ENCODE measurements at places on chromosomes 11 and 22.

- no peak for DNase-seq
Measured at GRCh38 chr22:32801537-32802236, at the start of gene TIMP3. Gene TIMP3 (plus strand): TSS chr22:32801705. CDS start chr22:32802002, 297 bp downstream.

GRCh38 chr22:37229805-37230672 is 14.0 kb downstream of the RAC2 start:
- peak; percentile 8 for DNase-seq

DNA sequence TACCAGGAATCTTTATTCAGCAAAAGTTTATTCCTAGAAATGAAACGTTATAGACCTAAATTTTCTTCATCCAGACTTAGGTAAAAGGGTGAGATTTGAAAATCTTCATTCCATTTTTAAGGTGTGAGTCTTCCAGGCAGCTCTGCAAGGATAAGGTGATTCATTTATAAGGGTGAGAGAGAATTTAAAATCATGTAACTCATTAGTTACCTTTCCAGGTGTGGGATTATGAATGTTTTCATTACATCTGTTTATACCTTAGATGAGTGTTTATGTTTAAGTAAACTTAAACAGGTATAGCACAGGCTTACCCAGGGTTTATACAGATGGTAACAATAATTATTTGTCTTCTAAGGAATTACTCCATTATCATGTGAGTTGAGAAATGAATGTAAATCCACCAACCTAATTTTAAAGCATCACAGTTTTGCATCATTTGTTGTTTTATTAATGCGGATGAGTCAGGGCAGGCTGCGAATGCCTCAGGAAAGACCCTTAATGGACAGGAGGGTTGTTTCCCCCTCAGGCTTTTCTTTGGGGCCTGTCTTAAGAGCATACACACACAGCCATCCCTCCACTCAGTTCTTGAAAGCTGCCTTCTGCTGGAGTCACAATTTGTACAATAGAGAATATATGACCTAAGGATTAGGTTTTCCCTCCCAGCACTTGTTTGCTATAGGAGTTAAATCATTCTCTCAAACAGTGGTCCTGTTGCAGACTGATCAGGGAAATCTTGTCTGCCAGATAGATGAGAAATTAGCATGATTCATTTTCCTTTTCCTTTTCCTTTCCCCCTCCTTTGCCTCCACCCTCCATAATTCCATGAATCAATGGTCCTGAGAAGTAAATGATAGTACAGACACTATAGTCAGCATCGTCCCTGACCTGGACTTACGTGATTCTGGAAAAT is 3.0 kb downstream of the PRSS23 start:
- DNase-seq = no peak

DNA sequence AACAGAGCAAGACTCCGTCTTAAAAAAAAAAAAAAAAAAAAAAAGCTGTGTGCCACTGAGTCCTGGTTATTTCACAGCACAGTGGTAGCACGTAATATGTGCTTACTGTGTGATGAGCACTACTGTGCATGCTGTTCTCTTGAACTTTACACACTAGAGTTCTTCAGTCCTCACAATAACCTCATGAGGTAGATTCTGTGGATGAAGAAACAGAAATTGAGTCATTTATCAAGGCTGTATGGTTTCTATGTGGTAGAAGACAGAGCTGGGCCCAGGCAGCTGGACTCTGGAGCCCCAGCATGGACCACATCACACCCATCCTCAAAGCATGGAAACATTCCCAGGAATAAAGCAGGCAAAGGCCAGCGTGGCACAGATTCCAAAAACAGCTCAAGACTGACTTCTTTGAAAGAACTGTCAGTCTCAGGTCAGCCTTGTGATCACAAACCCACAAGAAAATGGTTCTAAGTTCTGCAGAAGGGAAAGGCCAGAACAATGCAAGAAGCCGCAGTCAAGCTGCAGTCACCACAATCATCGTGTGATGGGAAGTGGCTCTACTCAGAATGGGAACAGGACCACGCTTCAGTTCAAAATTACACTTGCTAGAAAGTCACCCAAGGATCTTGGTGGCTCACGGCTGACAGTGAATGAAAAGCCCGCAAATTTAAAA is 49.5 kb downstream of the MICAL3 start:
- no peak for DNase-seq

DNA sequence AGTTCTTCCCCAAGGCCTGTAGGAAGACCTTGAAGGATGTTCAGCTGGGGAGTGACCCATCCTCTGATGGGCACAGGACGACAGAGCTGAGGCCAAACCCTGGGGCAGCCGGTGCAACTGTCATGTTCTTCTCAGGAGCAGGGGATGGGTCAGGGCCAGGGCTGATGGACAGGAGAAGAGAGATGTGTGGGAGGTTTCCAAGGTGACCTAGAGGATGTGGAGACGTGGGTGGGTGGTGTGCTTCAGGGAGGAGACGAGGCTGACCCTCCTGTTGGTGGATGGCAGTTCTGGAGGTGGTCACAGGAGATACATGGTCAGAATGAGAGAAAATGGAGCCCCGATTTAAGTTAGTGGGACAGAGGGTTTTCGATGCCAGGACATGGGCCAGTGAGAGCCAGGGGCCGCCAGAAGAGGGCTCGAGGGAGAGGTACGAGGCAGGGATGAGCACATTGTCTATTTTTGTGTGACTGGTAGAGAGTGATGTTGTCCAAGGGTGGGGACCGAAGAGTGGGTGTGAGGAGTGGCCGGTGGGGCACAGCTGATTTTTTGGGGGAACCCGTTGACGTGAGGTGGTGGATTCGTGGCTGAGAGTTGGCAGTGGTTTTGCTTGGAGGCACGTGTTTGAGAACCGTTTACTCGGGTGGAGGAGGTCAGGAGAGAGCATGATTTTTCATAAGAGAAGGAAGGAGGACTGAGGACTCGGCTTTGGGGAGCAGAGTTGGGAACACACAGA is 14.6 kb downstream of the TBC1D22A start:
- no peak for DNase-seq

DNA sequence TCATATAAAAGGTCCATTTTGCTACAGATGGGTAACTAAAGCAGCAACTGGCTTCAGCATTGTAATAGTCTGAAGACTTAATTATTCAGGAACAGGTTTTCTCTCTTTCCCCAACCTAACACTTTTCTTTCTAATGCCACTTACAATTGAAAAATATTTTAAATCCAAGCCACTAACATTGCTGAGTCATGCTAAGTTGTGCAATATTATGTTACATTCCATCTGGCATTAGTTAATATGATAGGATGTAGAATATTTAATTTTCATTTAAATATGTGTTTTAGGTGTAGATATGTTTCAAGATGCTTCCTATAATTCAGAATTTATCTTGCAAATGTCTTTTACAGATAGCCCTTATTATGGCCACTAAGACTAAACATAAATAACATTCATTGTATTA is 98.6 kb downstream of the KIF18A start:
- DNase-seq = peak; percentile 34

DNA sequence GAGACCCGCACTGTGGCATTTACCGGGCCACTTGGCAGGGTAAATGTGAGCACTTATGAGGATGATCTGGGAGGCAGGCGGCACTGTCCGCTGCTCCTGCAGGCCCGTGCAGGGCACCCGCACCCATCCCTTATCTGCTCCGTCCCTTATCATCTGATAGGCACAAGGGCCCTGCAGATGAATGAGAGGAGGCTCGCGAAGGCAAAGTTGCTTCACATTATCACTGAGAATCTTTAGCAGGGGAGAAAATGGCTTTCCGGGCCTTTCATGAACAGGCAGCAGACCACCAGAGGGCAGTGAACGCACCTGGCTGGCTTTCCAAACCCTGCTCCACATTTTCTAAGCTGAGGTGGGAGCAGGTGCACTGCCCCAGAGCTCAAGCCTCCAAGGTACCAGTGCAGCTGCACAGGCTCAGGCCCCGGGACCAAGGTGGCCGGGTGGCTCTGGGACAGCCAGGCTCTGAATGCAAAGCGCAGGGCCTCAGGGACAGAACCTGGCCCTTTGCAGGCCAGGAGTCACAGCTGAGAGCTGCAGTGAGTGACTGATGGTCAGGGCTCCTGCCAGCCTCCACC is 165.6 kb downstream of the SHANK2 start:
- no peak for DNase-seq

- no peak for DNase-seq
Measured at GRCh38 chr11:87286338-87286737, 248.6 kb downstream of the TMEM135 start.

DNA sequence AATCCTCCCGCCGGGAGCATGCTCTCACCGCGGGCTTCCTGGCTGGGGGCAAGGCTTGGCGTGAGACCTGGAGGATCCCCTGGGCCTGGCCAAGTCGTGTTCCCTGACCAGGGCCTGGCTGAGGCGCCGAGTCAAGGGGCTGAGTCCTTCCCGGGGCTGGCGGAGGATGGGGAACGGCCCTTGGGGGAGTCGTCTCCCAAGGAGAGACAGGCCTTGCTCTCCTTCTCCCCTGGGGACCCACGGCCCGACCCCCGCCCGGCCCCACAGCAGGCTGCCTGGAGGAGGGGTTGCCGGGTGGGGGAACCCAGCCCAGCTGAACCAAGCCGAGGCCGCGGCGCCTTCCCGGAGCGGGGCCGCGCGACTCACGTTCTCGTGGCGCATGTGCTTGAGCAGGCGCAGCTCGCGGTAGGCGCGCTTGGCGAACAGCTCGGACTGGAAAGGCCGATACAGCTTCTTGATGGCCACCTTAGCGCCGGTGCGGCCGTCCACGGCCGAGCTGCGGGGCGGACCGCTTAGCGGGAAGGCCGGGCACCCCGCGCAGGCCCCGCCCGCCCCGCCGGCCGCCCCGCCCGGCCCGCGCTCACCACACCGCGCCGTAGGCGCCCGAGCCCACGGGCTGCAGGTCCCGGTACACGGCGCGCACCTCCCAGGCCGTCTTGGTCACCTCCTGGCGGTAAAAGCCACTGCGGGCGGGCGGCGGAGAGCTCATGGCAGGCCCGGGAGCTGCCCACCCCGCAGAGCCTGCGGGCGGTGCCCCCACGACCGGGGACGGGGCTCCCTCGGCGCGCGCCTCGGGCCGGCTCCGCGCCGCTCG is 475 bp downstream of the MAPK12 start:
- no peak for DNase-seq

GRCh38 chr11:126452241-126453101 is 97.0 kb downstream of the ST3GAL4 start:
- no peak for DNase-seq

GRCh38 chr11:44300844-44301563 is 8.9 kb downstream of the ALX4 start:
- peak; percentile 18 for DNase-seq

DNA sequence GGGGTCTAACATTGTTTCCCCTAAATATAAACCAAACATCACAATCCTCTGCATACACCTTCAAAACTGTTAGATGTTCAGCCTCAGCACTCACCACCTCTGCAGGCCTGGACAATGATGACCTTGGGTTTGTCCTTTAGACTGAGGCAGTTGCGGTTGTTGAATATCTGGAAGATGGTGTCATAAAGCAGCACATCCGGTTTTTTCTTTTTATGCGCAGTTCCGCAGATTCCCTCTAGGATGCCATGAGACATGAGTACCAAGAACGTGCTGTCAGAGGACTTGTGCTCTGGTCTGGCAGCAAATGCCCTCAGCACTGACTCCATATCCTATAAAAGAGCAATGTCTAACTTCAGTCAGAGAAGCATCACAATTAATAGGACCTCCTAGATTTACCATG is 22.8 kb downstream of the CASP5 start:
- DNase-seq = no peak

GRCh38 chr11:2788168-2789071 is 88.6 kb upstream of the KCNQ1OT1 start:
- no peak for DNase-seq

- no peak for DNase-seq
Measured at GRCh38 chr22:48558016-48558415, 1269.7 kb downstream of the BRD1 start.

DNA sequence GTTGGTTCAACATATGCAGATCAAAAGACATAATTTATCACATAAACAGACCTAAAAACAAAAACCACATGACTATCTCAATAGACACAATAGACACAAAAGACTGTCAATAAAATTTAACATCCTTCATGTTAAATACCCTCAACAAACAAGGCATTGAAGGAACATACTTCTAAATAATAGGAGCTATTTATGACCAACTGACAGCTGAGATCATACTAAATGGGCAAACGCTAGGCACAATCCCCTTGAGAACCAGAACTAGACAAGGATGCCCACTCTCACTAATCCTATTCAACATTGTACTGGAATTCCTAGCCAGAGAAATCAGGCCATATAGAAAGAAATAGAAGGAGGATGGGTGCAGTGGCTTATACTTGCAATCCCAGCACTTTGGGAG is 50.3 kb upstream of the GLYAT start:
- no peak for DNase-seq

GRCh38 chr11:76153571-76153923 is 52.8 kb downstream of the WNT11 start:
- DNase-seq = peak; percentile 38

GRCh38 chr11:130203766-130204702 is 44.5 kb downstream of the ST14 start:
- DNase-seq = no peak

GRCh38 chr11:27663326-27663725 is 36.9 kb downstream of the BDNF start:
- DNase-seq = no peak

- no peak for DNase-seq
Measured at GRCh38 chr11:95595973-95596489, 193.6 kb downstream of the FAM76B start.

GRCh38 chr11:83454674-83455073 is 168.5 kb upstream of the CCDC90B start:
- DNase-seq = no peak

DNA sequence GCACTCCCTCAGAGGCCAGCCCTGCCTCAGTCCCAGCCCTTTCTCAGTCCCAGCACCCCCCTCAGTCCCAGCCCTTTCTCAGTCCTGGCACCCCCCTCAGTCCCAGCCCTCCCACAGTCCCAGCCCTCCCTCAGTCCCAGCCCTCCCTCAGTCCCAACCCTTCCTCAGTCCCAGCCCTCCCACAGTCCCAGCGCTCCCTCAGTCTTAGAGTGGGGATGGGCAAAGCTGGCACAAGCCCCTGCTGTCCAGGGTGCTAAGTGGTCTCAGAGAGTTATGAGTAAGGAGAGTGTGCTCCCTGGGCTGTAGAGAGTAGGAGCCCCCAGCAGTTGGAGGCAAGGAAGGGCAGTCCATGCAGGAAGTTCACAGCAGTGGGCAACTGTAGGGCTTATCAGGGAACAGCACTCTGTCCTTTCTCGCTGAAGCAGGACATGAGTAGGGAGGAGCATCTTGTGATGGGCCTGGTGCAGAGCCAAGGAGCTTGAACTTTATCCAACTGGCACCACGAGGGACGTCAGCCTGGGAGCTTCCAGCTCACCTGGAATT is 51.4 kb upstream of the CRYBB3 start:
- no peak for DNase-seq

GRCh38 chr22:26589367-26589844 is 526 bp downstream of the TPST2 start:
- no peak for DNase-seq
